ENCODE measurements at places on chromosomes 16 and 17. TPM values are rescaled to one million over a fixed set of nuclear protein-coding genes. Genes with fewer than 3 reads are reported as not detected.

RTN4RL1 gene
- total RNA-seq: 14.3 TPM

PPP1R1B gene
- total RNA-seq: 23.5 TPM

ZG16B gene
- 0.23 TPM for total RNA-seq

ARHGDIG gene
- 68.7 TPM for total RNA-seq

AURKB gene
- total RNA-seq: 6.9 TPM

MIF4GD gene
- total RNA-seq: 8.3 TPM

MVD gene
- 45.7 TPM for total RNA-seq

CNTNAP4 gene
- total RNA-seq: 79.4 TPM

ATAD5 gene
- 7.6 TPM for total RNA-seq
